ENCODE measurements at places on chromosomes 1 and 21.

GRCh38 chr1:18955441-18956192, 859 bp downstream of the IFFO2 start:
- peak; percentile 66 for DNase-seq

- DNase-seq: no peak
These were observed 76.6 kb downstream of the NOS1AP start for GRCh38 chr1:162145966-162146696.

GRCh38 chr1:46370214-46370633, 23.9 kb upstream of the FAAH start:
- peak; percentile 15 for DNase-seq

DNA sequence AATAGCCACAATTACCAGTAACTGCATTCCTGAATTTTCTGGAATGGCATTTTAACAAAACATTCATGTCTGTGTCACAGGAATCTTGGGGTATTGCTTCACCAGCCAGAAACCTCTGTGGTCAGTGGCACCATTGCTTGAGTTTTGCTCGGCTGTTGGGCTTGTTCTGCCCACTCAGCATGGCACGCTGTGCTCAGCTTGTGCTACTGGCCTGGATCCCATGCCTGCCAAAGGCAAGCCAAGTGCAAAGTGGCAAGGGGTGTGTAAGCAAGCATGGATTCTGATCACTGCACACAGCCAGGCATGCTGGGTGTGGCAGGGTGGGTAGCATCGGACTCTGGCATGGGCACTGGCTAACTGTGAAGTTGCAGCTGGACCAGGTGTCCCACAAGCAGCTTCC, 1150.9 kb downstream of the MRPL39 start:
- DNase-seq: no peak

- no peak for DNase-seq
These were observed 249.6 kb downstream of the COL11A1 start for GRCh38 chr1:102858695-102859094.

DNA sequence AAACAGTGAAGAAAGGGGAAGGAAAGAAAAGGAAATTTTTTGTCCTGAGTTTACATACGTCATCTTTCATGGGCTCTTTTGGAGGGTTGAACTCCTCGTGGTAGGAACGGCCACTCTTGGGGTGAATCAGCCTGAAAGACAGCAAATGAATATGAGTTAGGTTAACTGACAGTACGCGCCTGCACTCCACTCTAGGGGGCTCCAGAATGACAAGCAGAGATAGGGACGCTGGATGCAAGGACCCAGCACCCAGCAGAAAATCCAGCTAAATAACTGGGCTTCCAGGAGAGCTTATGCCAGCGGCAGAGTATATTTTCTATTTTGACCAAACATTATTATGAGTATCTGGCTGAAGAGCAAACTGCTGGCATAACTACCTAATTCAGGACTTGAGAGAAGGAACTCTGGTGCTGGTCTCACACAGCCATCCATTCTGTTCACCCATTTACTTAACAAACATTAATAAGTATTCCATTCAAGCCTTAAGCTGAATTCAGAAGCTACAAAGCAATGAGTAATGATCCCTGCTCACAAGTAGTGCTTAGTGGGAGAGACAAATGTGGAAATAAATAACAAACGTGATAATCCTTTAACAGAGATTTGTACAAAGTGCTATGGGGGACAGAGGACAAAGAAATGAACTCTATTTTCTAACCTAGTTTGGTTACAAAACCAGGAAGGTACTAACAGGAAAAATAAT, 22.1 kb downstream of the AK2 start:
- DNase-seq: no peak

- DNase-seq: no peak
These were observed 18.2 kb downstream of the WNT4 start for GRCh38 chr1:22124592-22125229.

- no peak for DNase-seq
These were observed 7.4 kb upstream of the DNMT3L start for GRCh38 chr21:44269090-44269489.

DNA sequence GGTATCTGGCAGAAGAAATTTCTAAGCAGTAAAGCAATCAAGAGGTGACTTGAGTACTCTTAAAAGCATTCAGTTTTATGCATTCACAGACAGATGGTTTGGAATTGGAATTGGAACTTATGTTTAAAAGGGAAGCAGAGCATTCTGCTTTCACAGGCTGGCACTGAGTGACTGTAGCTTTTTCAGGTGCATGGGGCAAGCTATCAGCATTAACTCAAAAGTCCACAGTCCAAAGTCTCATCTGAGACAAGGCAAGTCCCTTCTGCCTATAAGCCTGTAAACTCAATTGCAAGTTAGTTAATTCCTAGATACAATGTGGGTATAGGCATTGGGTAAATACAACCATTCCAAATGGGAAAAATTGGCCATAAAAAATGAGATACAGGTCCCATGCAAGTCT, 1620.3 kb downstream of the MRPL39 start:
- no peak for DNase-seq

- no peak for DNase-seq
These were observed 89.7 kb downstream of the MAGI3 start for GRCh38 chr1:113479713-113480676.

DNA sequence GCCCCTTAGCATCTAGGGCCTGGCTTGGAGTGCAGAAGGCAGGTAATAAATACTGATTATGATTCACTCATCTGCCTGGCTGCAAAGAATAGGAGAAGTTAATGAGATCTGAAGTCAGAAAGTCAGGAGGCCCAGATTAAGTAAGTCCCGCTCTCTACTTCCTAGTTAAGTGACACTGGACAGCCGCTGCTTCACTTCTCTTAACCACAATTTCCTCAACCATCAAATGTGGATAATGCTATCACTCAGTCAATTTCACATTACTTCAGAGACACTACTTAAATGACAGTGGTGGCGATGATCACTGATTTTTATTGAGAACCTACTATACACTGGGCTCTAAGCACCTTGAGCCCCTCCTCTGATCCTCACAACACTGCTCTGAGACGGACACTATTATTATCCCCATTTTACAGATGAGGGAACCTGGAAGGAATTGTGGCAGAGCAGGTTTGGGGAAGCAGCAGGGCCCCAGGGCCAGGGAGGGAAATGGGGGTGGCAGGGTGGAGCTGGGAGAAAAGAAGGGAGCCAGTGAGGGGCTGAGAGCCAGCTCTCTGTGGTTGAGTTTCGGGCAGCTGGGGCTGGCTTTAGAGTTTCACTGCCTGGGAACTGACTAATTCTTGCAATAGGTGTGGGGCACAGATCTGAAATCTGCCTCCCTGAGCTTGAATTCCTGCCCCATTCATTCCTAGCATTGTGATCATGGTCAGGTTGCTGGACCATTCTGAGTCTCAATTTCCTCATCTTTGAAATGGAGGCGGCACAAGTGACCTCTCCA, 2.4 kb upstream of the E2F2 start:
- DNase-seq: no peak

GRCh38 chr1:33387625-33388024, 43.3 kb downstream of the PHC2 start:
- no peak for DNase-seq

GRCh38 chr1:201736707-201737320, 92.1 kb upstream of the IPO9 start:
- DNase-seq: no peak

- no peak for DNase-seq
These were observed 2.6 kb upstream of the TNNI1 start for GRCh38 chr1:201424146-201424545.

GRCh38 chr1:236980673-236981072, 23.6 kb downstream of the MT1HL1 start:
- DNase-seq: no peak

DNA sequence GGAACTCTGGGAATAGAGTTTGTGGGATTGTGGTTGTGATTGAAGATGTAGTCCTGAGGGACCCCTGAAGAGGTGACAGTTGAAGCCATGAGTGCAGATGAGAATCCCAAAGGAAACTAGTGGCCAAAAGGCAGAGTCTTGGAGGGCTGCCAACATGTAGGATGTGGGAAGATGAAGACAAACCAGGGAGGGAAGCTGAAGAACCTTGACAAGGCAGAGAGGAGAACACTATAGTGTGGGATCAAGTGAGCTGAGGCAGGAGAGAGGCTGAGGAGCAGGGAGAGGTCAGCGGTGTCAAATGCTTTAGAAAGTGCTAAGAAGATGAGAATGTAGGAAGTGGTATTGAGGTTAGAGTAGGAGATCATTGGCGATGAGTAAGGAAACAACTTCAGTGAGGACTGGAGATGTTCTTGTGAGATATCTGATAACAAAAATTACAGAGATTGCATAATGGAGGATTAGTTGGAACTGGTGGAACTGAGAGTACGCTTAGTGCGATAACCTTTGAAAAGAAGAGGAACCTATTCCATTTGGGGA, 88.5 kb upstream of the VCAM1 start:
- no peak for DNase-seq

GRCh38 chr1:207244409-207244801, 77.1 kb upstream of the CD55 start:
- DNase-seq: no peak

DNA sequence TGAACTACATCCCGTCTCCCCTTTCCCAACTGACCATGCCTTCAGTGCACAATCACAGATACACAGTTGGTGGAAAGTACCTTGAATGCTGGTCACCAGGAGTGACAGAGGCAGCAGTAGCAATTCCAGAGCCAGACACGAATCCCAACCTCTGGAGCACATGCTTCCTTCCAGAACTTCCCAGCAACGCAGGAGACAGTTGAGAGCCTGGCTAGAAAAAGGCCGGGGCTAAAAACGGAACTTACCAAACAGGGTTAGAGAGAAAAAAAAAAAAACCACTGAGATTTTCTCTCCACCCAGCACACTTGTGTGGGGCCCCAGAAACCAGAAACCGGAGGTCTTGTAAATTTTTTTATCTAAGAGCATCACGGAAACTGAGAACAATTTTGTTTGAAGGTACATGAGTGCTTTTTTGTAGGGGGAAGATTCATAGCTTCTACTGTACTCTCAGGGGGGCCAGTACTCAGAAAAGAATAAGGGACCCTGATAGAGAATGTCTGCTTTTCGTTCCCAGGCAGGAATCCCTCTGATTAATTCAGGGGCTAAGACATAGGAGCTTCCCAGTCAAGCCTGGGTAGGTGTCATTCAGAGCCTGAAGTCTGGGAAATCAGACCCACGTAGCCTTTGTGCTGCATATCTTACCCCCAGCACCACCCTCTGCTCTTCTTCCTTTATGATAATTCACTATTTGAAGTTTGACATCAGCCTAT, at the start of gene CD48:
Gene CD48, minus strand, starts transcription at position 221 of the 710 bp plus-strand sequence. Its CDS starts 59 bp downstream, at position 162.
- DNase-seq: peak; percentile 72

GRCh38 chr21:27026501-27026900, 59.6 kb upstream of the ADAMTS5 start:
- DNase-seq: no peak

GRCh38 chr1:184757406-184757805, 2.7 kb upstream of the EDEM3 start:
- DNase-seq: no peak

- DNase-seq: no peak
These were observed 28.8 kb downstream of the SAMD13 start for GRCh38 chr1:84330125-84330984.

GRCh38 chr1:233019778-233020325, 69.4 kb downstream of the NTPCR start:
- no peak for DNase-seq

DNA sequence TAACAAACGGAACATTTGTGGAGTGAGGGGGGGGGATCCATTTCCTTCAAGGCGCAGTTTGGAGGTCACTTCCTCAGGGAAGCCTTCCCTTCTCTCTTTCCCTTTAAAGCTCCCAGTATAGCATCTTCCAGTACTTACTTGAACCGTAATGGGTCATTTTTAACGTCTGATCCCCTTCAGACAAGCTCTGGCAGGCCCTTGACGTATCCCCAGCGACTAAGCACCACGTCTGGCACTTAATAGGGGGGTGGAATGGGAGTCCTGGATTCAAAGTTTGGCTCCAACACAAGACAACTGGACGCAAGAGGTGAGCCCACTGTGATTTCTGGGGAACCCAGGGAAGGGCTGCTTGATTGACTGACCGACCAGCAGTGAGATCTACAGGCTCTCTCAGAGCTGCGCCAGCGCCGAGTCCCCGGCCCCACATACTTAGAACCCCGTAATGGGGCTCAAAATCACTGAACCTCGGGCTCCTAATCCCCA, 441 bp downstream of the YARS1 start:
- no peak for DNase-seq

GRCh38 chr1:92194511-92194910, 23.2 kb upstream of the C1orf146 start:
- no peak for DNase-seq

GRCh38 chr1:114122941-114123618, 30.6 kb downstream of the SYT6 start:
- DNase-seq: no peak

DNA sequence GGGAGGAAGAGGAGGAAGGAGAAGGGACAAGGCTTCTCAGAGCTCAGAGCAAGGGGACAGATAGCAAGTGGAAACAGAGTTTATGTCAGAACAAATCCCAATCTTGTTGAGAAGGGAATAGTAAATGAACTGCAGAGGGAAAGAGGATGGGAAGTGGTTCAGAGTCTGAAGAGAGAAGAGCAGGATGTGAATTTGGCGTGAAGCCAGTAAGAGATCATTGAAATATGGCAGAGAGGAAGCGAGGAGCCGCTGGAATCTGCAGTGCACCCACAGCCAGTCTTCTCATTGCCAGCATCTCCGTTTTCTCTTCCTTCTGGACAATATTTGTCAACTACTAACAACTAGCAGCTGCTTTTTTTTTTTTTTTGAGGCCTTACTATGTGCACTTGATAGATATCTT, 19.1 kb downstream of the OLFML3 start:
- DNase-seq: no peak

GRCh38 chr21:14825514-14825974, 239.3 kb downstream of the NRIP1 start:
- peak; percentile 47 for DNase-seq

DNA sequence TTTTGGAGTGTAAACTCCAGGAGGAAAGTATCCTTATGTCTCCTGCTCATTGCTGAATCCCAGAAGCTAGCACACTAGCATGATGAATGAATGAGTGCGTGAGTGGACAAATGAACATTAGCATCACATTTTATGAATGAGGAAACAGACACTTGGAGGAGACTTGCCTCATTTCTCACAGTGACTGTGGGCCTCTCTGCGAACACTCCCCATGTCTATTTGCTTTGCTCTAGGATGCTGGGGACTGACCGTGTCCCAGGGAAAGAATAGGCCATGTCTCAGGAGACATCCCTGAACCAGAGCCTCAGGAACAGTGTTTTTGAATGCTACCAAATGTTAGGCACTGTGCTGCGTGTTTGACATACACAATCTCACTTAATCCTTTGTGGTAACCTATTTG, 140.9 kb downstream of the OMA1 start:
- no peak for DNase-seq

GRCh38 chr1:156204686-156205085, 8.1 kb upstream of the PMF1 start:
- DNase-seq: no peak

GRCh38 chr1:23931491-23931880, 18.3 kb upstream of the CNR2 start:
- DNase-seq: no peak

Data from GM06990 (cell line).